ENCODE measurements at places on chromosomes 13 and 19. TPM values are rescaled to one million over a fixed set of nuclear protein-coding genes. Genes with fewer than 3 reads are reported as not detected.
A peak's percentile ranks its signal among the peaks of the same experiment; 100 is the strongest.

The LYPD5 gene
- 0.87 TPM for total RNA-seq

The ZNF555 gene
- total RNA-seq = 7.3 TPM

The KLK7 gene
- not detected for total RNA-seq

The SIGLEC11 gene
- not detected for total RNA-seq

The GIPR gene
- total RNA-seq = 2.0 TPM

The PNMA8A gene
- total RNA-seq = not detected

The COL4A2 gene
- 3.0 TPM for total RNA-seq

DNA sequence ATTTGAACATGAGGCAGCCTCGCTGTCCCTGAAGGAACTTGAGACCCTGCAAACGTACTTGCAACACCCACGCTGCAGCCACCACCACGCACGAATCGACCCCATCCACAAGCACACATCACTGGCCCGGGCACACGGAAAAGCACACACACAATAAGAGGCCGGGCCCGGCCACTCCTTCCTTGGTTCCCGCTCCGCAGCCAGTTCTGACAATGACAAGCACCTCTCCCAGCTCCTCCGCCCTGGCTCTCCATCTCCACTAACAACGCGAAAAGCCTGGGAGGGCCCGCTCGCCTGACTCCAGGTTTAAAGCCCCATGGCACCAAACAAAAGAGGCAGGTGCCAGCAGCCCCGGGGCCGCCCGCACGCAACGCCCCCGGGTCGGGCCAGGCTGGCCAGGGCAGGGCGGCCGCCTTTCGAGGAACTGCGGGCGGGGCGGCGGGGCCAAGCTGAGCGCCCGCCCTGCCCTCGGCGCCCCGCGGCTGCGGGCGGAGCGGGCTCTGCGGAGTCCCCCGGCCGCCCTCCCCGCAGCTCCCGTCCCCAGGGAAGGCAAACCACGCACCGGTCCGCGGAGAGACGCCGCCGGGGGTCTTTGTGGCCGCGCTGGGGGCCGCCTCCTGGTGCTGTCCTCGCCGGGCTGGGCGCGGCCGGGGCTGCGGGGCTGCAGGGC lies 495 bp downstream of the DCLK1 start:
- H3K4me3 ChIP-seq = no peak overlapping the region
- no peaks in the 10 kb centered on the region for H3K36me3 ChIP-seq
- DNase-seq = no peak
- no peaks in the 10 kb centered on the region for H3K27me3 ChIP-seq
- no peaks in the 10 kb centered on the region for H3K4me1 ChIP-seq
- no peak overlapping the region for H3K27ac ChIP-seq

DNA sequence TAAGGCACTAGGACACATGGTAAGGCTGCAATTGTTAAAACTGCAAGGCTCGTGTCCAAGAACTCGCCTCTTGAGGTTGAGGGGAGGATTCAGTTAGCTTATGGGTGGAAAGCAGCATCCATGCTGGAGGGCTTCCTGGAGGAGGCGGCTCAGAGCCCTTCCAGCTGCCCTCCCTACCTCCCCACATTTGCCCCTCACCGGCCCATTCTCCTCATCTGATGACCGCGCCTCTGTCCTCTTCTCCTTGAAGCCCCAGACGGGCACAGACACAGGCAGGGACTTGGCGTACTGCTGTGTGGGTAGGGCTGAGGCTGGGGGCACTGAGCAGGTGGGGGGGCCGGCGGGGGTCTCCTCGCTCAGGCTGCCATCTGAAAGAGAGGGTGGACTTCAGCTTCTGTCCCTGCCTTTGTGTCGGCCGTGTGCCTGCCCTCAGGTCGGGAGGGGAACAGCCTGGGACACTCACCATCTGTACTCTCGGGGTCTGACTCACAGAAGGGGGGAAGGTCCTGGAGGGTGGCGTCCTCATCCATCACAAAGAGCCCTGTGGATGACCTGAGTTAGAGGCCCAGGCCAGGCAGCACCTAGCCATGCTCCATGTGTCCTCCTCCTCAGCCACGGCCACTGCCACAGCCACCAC lies 4.1 kb upstream of the PNKP start:
- DNase-seq = no peak
- no peaks in the 10 kb centered on the region for H3K27me3 ChIP-seq
- H3K27ac ChIP-seq = no peak overlapping the region
- no peak overlapping the region for H3K4me3 ChIP-seq

DNA sequence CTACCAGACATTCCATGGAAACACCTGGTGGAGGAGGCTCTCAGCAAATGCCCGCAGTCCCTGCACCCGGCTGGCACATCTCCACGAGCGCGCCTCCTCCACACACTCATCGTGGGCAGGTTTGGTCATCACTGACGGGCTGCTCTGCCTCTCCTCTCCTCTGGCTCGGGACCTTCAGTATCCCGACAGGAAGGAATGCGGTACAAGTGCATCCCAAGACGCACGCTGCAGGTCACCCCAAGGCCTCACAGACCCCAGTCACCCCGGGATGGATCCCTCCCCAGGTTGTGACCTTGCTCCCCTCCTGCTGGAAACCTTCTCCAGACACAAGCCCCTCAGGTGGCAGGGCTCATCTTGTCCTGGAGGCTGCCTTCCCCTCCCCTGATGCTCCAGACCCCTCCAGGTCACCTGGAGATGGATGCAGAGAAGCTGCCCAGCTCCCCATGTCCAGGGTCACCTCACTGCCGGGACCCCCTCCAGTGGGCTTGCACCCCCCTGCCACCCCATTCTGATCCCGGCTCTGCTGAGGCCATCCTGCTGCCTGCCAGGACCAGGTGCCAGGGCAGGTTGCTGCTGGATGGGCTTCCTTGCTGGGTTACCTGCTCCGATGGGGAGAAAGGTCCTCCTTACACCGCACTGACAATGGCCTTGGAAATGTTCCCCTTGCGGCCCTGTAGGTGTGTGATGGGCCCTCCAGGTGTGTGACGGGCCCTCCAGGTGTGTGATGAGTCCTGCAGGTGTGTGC lies 29.9 kb downstream of the C13orf46 start:
- DNase-seq = no peak
- H3K27ac ChIP-seq = no peak overlapping the region
- H3K36me3 ChIP-seq = no peaks in the 10 kb centered on the region
- no peaks in the 10 kb centered on the region for H3K27me3 ChIP-seq
- H3K4me3 ChIP-seq = no peak overlapping the region

- H3K27me3 ChIP-seq = no peaks in the 10 kb centered on the region
- H3K4me3 ChIP-seq = no peak overlapping the region
- H3K4me1 ChIP-seq = no peaks in the 10 kb centered on the region
These were observed 361.6 kb upstream of the PCDH20 start for GRCh38 chr13:61777271-61777670.

DNA sequence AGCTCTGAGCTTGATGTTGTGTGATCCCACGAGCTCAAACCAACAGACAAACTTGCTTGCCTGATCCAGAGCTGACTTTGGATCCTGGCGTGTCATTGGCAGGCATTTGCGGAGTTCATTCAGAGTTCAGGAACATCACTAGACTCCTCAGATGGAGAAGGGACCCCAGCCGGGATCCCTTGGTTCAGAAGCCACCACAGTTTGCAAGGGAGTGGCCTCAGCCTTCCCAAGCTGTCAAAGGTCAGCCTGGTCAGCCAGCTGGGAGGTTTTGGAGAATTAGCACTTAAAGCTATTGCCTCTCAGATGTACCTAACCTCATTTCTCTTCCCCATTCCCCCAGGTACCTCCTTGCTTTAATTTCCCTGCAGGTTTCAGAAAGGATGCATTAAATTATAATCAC lies 208.8 kb upstream of the SOX21 start:
- no peaks in the 10 kb centered on the region for H3K36me3 ChIP-seq
- no peaks in the 10 kb centered on the region for H3K27me3 ChIP-seq
- DNase-seq = no peak
- H3K4me3 ChIP-seq = no peak overlapping the region
- no peak overlapping the region for H3K27ac ChIP-seq
- H3K4me1 ChIP-seq = no peaks in the 10 kb centered on the region

GRCh38 chr19:14127176-14127575 lies 9.2 kb downstream of the ASF1B start:
- DNase-seq = no peak
- no peaks in the 10 kb centered on the region for H3K36me3 ChIP-seq
- no peak overlapping the region for H3K27ac ChIP-seq
- no peaks in the 10 kb centered on the region for H3K27me3 ChIP-seq

DNA sequence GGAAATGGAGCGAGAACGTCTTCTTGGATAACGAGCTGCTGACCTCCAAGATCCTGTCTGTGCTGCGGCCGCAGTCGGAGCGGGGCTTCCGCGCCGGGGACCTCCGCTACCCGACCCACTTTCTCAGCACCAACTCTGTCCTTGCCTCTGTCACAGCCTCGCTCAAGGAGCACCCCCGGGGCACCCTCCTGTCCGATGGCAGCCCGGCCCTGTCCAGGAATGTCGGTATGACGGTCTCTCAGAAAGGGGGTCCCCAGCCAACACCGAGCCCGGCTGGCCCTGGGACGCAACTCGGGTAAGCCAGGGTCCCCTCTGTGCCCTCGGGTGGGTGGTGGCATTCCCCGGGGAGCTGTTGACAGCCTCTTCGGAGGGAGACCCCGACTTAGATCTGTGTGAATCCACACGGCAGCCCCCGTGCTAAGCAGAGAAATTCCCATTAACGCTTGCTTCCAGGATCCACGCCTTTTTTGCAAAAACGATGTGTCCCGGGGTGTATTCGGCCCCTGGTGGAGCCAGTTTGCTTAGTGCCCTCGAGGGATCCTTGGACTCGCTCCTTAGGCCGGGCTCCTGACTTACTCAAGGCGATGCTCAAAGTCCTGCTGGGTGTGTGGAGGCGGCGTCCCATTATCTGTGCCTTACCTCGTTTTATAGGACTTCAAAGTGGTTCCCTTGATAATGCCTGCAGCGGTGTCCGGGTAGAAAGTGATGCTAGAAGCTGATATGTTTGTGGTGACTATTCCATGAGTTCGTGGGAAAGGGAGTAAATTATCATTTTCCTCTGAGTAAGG lies 48.5 kb downstream of the PEX11G start:
- no peak overlapping the region for H3K4me3 ChIP-seq
- DNase-seq = no peak
- H3K27ac ChIP-seq = no peak overlapping the region
- no peaks in the 10 kb centered on the region for H3K4me1 ChIP-seq
- no peaks in the 10 kb centered on the region for H3K36me3 ChIP-seq

GRCh38 chr13:76803831-76804230 lies 82.4 kb downstream of the KCTD12 start:
- DNase-seq = no peak
- H3K4me3 ChIP-seq = no peak overlapping the region
- H3K4me1 ChIP-seq = no peaks in the 10 kb centered on the region
- H3K36me3 ChIP-seq = no peaks in the 10 kb centered on the region
- H3K27ac ChIP-seq = no peak overlapping the region

DNA sequence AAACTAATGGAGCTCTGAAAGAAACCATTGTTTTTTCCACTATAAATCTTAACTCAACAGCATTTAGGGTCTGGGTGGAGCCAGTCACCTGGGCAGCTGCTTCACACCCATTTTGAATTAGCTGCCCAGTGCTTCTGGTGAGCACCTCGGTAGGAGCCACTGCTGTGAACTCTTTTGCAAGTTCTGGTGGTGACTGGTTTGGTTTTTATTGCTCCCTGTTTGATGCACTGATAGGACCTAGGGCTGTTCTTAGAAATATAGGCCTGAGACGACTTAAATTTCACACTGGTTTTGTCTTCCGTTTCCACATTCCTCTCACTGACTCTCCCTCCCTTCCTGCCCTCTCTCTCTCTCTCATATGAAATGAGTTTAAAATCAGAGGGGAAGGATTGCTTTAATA lies 103.9 kb downstream of the GGACT start:
- H3K27me3 ChIP-seq = no peaks in the 10 kb centered on the region
- DNase-seq = no peak
- no peaks in the 10 kb centered on the region for H3K4me1 ChIP-seq
- no peak overlapping the region for H3K27ac ChIP-seq
- H3K36me3 ChIP-seq = no peaks in the 10 kb centered on the region

DNA sequence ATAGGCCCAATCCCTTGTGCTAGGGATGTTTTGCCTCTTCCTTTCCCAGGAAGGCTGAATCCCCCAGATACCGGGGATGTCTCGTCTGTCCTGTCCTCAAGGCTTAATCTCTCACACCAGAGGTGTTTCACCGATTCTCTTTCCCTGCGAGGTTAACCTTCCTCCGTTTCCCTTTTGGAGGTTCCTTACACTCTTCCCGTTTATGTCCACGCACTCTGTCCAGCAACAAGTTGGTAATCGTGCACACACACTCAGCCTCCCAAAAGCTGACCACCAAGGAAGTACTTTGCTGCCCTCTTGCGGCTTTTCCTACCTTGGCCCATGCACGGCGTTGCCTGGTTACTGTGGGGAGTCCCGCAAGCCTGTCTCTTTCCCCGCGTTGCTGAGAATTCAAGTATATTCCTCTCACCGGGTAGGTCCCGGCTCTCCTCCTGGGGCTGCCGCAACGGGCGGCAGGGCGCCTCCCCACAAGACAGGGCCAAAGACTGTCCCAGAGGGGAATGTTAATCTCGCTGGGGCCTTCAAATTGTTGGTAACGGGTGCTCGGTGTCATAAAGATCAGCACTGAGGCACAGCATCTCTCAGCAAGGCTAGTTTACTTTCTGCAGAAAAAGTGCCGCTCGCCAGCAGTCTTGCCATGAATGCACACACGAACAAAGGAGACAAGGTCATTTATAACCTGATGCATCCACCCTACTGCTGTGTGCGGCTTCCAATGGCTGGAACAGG lies 36.7 kb upstream of the CD177 start:
- DNase-seq = peak; percentile 5
- no peaks in the 10 kb centered on the region for H3K4me1 ChIP-seq
- H3K4me3 ChIP-seq = no peak overlapping the region

GRCh38 chr13:39402221-39402970 lies 200.6 kb downstream of the LHFPL6 start:
- no peak overlapping the region for H3K4me3 ChIP-seq
- no peaks in the 10 kb centered on the region for H3K36me3 ChIP-seq
- H3K27me3 ChIP-seq = no peaks in the 10 kb centered on the region

- H3K27ac ChIP-seq = no peak overlapping the region
- peaks cover 6% of the 10 kb centered on the region for H3K36me3 ChIP-seq
- no peak for DNase-seq
- peaks cover 5% of the 10 kb centered on the region for H3K4me1 ChIP-seq
These were observed 726 bp upstream of the TGFB1 start for GRCh38 chr19:41354343-41354953.

- peaks cover 62% of the 10 kb centered on the region for H3K4me1 ChIP-seq
- H3K27me3 ChIP-seq = no peaks in the 10 kb centered on the region
- DNase-seq = no peak
- no peaks in the 10 kb centered on the region for H3K36me3 ChIP-seq
- peak overlapping the region; percentile 72 for H3K27ac ChIP-seq
These were observed 15.8 kb downstream of the NDUFB7 start for GRCh38 chr19:14555918-14556661.

DNA sequence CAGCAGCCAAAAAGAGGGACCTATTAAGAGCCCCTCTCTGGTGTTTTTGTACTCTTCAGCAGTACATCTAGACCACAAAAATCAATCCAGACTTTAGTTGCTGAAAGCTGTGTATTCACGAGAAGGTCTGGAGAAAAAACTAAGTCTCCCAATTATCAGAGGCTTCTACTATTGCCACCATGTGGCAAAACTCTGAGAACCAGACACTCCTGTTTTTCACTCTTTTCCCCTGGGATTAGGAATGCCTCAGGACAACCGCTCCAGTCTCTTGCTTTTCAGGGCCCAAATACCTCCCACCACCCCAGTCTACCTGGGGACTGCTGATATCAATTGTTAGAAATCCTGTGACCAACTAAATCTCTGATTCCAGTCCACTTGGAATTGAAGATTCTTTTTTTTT lies 30.1 kb upstream of the OBI1 start:
- H3K4me1 ChIP-seq = no peaks in the 10 kb centered on the region
- H3K36me3 ChIP-seq = no peaks in the 10 kb centered on the region
- H3K27me3 ChIP-seq = no peaks in the 10 kb centered on the region

- peaks cover 9% of the 10 kb centered on the region for H3K36me3 ChIP-seq
- no peaks in the 10 kb centered on the region for H3K4me1 ChIP-seq
- H3K27ac ChIP-seq = no peak overlapping the region
- no peak overlapping the region for H3K4me3 ChIP-seq
- DNase-seq = no peak
These were observed 11.9 kb downstream of the PDCD2L start for GRCh38 chr19:34416021-34416545.
